ENCODE measurements at places on chromosomes 2 and 18.

DNA sequence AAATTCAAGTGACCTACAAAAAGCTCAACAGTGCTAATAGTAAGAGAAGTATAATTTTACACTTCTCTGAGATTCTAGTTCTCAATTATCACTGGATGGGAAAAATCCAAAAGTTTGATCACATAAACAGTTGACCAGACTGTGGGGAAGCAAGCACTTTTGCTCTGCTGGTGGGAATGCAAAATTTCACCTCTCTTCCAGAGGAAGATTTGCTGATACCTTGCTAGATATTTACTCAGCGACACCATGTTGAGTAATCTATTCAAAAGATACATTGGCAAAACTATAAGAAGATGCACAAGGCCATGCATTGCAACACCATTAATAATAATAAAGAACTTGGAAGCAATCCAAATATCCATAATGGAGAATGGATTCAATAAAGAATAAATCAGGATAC, 204.4 kb downstream of the MREG start:
- DNase-seq = no peak

- no peak for DNase-seq
Observed at GRCh38 chr2:69047625-69048145, 34.7 kb downstream of the ANTXR1 start.

- no peak for DNase-seq
Observed at GRCh38 chr18:4181882-4182568, 273.1 kb downstream of the DLGAP1 start.

GRCh38 chr2:38230756-38231155, 146.3 kb downstream of the ATL2 start:
- no peak for DNase-seq

- no peak for DNase-seq
Observed at GRCh38 chr2:113831161-113831560, 58.7 kb upstream of the ACTR3 start.

GRCh38 chr2:109487871-109488655, 125.7 kb downstream of the SEPTIN10 start:
- DNase-seq = no peak

DNA sequence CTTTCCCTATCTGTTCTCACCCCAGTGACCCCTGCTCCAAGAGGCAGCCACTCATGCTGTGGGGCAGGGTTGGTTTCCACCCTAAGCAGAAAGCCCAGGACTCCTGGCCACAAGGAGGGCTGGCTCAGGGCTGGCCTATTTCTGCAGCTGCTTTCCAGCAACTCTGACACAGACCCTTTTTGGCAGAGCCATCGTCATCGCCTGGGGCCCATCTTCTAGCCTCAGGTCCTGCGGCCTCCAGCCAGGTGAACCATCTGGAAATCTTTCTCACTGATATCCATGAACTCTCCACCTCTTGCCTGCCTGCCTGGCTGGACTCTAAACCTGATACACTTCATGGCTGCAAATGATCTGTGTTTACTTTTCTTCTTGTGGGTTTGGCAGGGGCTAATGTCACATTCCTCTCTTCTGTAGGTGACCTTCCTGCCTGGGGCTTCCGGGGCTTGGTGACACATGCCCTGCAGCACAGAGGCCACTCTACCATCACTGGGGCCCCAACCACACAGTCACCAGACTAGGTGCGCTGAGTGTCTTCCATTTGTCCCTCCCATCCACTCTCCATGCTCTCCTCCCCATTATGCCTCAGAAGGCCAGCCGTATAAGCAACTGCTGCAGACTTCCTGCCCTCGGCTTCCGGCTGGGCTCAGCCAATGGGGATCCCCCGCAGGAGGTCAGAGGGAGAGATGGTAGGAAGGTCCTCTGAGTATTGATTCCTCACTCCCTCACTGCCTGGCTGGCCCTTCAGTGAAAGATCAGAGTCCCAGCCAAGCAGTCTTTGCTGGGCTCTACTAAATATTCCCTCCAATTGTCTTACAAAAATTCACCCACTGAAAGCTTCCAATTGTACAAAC, 9.7 kb upstream of the COPS8 start:
- DNase-seq = no peak

DNA sequence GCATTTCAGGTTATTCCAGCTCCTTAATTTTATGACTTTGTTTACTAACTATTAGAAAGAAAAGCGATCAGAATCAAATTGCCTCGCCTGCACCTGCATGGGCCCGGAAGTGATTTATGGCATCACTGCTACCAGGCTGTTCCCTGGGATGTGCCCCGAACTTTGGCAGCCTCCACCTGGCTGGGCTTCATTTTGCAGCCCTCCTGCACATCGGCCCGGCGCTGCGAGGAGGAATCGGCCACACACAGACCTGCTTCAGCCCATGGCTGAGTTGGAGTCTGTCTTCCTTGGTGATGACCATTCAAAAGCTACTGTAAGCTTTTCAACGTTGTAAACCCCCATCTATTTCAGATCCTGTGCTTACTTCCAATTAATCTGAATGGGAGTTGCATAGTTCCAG, 638.0 kb downstream of the RNF144A start:
- peak; percentile 87 for DNase-seq
